LNCaP clone FGC (cell line): ENCODE measurements at places on chromosomes 7 and 10.

- no peak for DNase-seq
Observed at GRCh38 chr10:101671453-101671852, 23.5 kb downstream of the FBXW4 start.

DNA sequence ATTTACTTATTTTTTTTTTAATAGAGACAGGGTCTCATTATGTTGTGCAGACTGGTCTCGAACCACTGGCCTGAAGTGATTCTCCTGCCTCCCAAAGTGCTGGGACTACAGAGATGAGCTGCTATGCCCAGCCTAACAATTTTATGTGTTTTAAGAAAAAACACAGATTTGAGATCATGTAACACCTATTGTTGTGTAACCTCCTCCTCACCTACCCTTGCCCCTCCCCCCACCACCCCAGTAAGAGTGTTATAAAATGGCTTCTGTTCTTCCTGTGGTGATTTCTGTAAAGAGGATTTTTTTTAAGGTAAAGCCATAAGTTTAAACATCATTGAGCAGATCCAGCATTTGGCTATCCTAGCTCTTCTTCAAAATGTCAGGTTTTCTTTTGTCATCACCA is 7.6 kb downstream of the ARMC10 start:
- no peak for DNase-seq

GRCh38 chr10:102738692-102739121 is 5.0 kb upstream of the WBP1L start:
- DNase-seq: no peak

GRCh38 chr7:45089341-45089891 is 647 bp upstream of the NACAD start:
- DNase-seq: peak; percentile 6

DNA sequence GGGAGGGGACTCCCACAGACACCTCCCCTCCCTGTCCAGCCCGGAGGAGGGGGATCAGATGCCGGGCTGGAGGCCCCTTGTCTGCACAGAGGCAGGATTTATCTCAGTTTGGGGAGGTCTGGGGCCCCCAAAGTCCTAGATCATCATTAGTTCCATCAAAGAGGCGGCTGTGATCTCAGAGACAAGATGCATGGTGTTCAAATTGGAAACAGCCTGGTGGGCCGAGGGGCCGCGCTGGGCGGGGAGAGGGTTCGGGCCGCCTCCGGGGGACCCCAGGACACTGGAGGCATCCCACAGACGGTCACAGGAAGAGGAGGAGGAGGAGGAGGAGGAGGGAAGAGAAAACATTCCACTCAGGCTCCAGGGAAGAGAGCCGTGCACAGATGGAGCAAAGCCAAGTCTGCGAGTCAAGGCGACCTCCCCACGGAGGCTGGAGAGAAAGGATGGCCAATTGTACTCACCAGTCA is 69.5 kb upstream of the CUX1 start:
- DNase-seq: no peak

DNA sequence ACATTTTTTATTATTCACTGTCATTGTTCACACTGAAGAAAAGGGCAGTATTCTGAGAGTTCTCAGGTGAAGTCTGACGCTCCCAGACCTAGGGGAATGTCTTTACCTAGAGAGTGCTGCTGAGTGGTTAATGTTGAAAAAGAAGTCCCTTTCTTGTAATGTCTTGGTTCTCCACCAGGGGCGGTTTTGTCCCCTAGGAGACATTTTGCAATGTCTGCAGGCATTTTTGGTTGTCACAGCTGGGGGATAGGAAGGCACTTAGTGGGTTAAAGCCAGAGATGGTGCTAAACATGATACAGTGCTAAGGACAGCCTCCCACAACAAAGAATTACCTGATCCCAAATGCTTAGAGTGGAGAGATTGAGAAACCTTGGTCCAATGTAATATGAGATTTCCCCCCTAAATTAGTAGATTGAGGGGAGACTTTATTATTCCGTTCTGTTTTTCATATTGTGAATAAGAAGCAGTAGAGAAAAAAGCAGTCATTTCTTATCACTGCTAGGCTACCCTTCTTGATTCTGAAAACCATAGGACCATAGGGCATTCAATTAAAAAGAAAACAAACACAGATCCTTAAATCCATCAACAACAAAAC is 13.1 kb downstream of the UMAD1 start:
- no peak for DNase-seq

DNA sequence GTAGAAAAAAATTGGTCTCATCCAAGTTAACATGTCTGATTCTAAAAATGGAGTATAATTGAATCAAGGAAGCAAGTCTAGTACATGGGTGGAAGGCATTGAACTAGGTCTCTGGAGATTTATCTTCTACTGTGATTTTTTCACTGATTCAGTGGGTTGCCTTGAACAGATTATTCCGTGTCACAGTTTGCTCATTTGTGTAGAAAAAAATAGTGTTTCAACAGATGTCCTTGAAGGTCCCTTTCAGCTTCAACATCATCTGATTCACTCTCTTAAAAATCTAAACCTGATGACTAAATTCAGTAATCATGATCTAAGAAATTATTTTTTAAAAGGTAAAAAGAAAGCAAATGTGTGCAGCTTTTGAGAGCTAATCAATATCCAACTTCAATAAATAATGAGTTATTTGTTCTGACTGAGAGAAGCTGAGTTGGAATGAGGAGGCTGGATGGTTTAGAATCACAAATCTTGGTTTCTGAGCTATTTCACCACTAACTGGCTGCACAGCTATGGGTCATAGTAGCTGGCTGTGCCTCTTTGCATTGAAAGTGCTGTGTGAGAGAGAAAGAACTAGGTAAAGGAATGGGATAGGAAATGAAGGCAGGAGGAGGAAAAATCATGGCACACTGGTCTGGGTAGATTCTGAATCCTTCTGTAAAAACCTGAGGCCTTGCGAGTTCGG is 221.5 kb upstream of the MDFIC start:
- DNase-seq: no peak

GRCh38 chr10:63373176-63373575 is 92.6 kb downstream of the JMJD1C start:
- no peak for DNase-seq

GRCh38 chr7:52504561-52504960 is 530.9 kb upstream of the POM121L12 start:
- DNase-seq: no peak

DNA sequence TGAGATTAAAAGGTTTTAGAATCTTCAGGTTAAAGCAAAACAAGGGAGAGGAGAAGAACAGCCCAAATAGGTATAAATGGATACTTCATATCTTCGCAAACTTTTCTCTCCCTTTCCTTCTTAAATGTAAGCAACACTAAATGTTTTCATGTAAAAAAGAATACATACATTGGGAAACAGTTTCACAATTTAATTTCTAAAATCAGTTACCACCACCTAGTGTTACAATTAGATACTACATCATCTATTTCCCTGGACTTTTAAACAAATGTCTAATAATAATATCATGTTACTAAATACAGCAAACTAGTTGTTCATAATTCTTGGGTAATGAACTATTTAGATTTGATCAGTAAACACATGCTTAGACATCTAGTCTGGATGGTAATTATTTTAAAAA is 35.8 kb downstream of the MINDY3 start:
- DNase-seq: no peak

- no peak for DNase-seq
Observed at GRCh38 chr7:5063698-5064097, 18.0 kb downstream of the RBAK start.

- DNase-seq: peak; percentile 86
Observed at GRCh38 chr10:95266674-95267095, 24.1 kb downstream of the PDLIM1 start.

DNA sequence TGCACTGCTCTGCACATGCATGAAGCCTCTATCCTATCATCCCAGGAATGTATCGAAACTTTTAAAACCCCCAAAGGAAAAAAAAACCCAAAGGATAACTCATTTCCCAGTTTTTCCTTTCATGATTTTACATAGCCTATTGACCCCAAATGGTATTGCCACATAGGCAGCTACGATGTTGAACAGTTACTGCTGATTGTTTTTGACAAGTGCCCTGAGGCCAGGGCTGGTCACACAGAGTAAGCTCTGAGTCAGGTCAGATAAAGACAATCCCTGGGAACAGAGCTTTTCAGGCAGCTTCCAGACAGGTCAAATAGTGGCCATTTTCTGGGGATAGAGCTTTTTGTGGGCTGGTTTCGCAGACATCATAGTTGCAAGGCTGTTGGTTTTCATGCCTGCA is 52.1 kb downstream of the MYL10 start:
- no peak for DNase-seq

GRCh38 chr10:80691441-80691840 is 153.7 kb downstream of the SH2D4B start:
- no peak for DNase-seq

DNA sequence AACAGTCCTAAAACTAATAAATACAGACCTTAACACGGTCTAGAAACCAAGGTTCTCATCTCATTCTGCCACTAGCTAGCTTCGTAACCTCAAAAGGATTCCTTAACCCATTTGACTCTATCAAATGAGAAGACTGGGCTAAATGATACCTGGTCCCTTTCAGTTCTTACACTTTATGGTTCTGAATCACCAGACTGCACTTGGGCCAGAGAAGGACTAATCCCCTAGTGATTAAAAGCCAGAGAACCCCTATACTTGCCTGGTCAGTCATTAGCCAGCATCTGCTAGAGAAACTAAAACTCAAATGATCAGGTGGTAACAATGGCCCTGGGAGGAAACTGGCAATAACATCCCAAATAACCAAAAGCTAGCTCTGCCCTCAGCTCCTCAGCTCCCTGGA is 16.8 kb downstream of the TMEM243 start:
- no peak for DNase-seq

- no peak for DNase-seq
Observed at GRCh38 chr7:82789883-82790609, 346.5 kb upstream of the CACNA2D1 start.

- no peak for DNase-seq
Observed at GRCh38 chr7:14720785-14721184, 181.8 kb downstream of the DGKB start.

DNA sequence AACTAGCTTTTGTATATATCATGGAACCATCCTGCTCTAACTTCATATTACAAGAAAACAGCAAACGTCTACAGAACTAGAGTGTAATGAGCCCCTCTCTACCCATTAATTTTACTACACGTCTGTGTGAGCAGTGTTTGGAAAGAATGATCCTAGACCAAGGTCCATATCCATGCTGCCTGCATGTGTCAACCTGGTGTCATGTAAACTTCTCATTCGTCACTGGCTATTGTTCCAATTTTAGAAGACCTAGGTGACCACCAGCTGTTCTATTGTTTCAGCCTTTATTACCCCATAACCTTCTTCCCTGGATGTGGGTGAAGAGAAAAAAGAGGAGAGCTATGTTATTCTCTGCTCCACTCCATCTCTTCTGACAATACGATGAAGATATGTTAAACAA is 77.1 kb downstream of the CREM start:
- DNase-seq: no peak

DNA sequence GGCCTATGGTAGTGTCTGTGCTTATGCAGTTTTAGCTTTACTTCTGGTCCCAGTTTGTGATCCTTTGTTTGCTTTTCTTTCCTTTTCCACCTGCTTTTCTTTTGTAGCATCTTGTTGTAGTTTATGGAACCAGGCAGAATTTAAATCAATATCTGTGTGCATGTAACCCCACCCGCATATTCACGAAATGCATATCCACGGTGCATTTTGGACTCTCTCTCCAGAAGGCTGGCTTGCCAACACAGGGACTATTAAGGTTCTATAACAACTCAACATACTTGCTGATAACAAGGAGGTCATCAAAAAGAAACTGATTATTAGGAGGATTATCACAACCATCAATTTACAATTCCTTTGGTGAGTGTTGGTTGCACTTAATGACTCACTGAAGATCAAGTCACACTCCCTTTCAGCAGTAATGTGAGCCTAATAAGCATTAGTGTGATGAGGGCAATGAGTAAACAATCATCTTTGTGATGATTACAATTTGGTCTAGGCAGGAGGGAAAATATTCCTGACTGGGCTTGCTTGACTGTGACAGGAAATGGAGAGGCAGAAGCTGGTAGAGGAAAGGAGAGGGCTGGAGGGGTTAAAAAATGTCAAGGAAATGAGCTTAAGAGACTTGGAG is 378.6 kb downstream of the REEP3 start:
- no peak for DNase-seq

DNA sequence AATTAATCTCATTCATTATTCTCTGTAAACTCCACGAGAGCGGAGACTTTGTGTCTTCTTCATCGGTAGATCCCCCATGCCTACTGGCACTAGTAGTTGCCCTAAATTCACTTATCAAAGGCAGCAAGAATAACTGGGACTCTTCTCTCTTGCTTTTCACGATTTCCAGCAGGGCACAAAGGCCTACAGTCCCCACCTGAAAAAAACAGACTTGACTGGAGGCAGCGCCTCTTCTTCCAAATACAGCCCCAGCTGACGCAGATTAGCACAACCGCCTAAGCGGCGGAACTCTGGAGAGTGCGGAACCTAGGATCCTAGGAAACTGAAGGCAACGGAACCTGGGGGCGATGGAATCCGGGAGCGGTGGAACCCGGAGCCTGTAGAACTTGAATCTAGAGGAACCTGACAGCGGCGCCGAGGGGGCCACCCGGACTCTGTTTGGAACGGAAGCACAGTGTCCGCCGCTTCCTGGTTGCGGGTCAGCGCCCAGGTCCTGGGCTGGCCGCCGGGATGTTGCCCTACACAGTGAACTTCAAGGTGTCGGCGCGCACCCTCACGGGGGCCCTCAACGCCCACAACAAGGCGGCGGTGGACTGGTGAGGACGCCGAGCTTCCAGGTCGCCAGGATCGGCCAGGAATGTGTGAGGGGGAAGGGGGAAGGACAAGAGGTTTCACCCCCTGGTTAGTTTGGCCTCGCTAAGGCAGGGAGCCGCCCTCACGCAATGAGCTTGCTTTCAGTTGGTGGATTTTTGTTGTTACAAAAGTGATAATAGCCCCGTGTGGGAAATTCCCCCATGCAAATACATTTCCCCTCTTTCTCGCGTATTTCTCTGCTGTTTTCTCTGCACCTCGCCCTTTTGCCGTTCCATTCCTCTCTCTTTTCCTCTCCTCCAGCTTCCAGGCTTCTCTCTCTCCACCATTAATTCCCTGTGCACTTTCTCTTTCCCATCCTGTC is at the start of gene WDR11:
WDR11 (plus strand) TSS at position 452 of the 955 bp plus-strand sequence; CDS start at position 511, 59 bp downstream.
- peak; percentile 83 for DNase-seq

DNA sequence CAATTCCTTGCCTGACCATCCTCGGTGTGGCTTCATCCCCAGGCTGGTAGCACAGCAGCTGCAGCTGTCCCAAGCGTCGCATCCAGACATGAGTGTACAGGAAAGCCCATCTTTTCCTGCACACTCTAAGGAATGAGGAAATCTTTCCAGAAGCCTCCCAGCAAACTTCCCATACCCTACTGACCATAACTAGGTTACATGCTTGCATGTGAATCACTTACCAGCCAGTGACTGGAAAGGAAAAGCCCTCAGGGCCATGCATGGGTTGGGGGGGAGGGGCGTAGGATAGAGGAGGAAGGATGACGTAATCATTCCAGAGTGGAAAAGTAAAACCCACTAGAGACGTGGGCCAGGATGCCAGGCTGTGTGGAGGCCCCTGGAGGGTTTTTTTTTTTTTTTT is 18.9 kb upstream of the ZNF212 start:
- DNase-seq: no peak

- no peak for DNase-seq
Observed at GRCh38 chr7:96833676-96834453, 124.2 kb upstream of the SEM1 start.

- DNase-seq: no peak
Observed at GRCh38 chr7:25287291-25287690, 59.0 kb upstream of the NPVF start.

GRCh38 chr10:118767297-118768040 is 12.7 kb upstream of the CACUL1 start:
- no peak for DNase-seq

GRCh38 chr7:6154542-6155404 is 117.7 kb downstream of the CYTH3 start:
- DNase-seq: no peak
